ENCODE measurements at places on chromosomes 11 and 22.

DNA sequence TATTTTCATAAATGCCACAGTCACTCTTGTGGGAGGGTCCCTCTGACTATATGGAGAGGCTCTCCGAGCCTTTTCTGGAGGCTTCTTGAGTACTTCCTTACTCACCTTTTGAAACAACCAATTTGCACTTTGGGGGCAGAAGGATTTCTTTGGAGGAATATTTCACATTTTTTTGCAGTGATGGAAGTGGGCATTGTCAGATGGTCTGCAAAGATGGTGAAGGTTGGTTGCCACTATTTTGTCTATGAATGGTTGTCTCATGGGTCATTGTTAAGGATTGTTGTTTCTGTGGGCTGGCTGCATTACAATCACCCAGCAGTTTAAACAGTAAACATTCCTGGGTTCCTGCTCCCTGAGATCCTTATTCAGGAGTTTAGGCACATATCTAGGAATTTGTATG is 388.2 kb downstream of the TMEM135 start:
- no peak for DNase-seq

DNA sequence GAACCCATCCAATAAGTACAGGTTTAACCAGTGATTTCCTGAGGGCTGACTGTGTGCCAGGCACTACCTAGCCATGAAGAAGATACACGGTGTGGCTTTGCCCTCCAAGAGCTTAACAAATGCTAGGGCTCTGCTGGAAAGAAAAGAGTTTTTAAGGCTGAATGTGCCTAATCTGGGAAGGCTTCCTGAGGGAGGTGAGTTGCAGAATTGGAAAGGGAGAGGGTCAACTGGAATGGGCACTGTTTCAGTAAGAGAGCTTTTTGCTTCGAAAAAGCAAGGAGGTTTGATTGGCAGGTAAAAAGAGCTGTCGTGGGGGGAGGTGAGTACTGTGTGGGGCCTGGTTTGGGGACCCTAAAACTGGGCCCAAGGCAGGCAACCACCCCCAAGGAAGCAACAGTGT is 2.7 kb downstream of the FAM83F start:
- no peak for DNase-seq

- no peak for DNase-seq
These were observed 614.9 kb upstream of the CADM1 start for GRCh38 chr11:116119158-116119557.

DNA sequence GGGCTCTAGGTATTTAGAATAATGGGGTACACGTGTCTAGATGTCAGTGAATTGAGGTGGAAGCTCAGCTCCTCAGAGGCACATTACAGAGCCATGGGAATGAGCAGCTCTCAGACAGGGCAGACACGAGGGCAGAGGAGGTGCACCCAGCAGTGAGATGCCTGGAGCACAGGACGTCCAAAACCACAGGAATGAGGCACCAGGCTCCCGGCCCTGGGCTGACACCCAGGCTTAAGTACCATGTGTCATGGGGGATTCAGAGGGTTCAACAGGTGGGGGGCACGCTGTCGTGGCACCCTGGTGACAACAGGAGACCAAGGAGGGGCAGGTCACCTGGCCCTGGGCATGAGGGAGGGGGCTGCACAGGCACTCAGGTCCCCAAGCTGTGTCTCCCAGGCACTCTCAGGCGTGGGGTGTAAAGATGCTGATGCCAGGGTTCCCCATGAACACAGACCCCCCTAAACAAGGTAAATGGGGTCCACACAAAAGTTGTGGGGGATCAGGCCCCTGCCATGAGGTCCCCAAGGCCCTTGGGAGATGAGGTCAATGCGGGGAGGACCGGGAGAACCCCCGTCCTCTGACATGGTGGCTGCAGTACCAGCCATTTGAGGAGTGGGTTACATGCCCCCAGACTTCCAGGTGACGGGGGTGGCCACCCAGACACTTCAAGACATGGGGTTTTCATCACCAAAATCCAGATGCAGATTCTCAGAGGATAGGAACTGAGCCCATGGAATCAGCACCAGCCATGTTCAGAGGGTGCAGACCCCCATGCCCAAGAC is 5.6 kb upstream of the SYT8 start:
- DNase-seq, result no peak

DNA sequence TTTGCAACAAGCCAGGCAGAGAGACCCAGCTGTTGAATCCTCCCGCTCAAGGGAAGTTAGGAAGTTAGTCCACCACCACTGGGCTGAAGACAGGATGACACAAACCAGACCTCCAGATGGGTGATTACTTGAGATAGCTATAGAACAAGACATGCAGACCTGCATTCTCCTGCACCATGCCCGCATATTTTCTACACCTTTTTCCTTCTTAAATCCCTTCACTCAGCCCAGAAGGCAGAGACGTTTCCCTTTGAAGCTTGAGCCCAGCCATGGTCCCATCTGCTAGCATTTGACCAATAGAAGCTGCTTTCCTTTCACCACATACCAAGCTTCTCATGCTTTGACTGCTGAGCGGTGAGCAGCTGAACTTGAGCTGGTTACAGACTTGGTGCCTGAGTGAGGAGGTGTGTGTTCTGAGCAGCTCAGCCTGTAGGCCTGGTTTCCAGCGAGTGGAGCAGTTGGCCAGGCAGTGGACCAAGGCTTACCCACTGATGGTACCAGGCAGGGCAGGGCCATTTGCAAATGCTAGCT is 29.2 kb upstream of the CBX6 start:
- no peak for DNase-seq

DNA sequence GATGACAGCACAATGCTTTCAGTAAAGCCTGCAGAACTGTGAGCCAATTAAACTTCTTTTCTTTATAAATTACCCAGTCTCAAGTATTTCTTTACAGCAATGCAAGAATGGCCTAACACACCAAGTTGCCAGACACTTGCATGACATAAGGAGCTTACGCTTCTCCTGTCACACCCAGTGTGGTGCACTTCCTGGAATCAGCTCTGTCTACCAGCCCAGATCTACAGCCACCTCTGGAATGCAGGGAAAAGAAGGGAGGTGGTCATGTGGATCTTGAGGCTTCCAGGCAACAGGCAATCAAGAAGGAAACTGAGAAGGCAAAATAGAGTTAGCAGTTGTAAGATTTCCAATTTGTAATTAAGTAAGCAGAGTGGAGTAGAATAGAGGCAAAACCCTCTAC is 37.4 kb upstream of the SESN3 start:
- no peak for DNase-seq

- no peak for DNase-seq
These were observed 9.2 kb upstream of the PRSS23 start for GRCh38 chr11:86790867-86791849.

Measured in HFF-Myc (cell line).